ENCODE measurements at places on chromosomes 3 and 15. TPM values are rescaled to one million over a fixed set of nuclear protein-coding genes. Genes with fewer than 3 reads are reported as not detected.
A peak's percentile ranks its signal among the peaks of the same experiment; 100 is the strongest.

The C3orf85 gene
- not detected for polyA plus RNA-seq

GRCh38 chr15:39459548-39459947 lies 121.3 kb upstream of the THBS1 start:
- no peak overlapping the region for H3K27ac ChIP-seq
- peak; percentile 51 for DNase-seq
- H3K4me3 ChIP-seq: no peak overlapping the region
- no peaks in the 10 kb centered on the region for H3K27me3 ChIP-seq

DNA sequence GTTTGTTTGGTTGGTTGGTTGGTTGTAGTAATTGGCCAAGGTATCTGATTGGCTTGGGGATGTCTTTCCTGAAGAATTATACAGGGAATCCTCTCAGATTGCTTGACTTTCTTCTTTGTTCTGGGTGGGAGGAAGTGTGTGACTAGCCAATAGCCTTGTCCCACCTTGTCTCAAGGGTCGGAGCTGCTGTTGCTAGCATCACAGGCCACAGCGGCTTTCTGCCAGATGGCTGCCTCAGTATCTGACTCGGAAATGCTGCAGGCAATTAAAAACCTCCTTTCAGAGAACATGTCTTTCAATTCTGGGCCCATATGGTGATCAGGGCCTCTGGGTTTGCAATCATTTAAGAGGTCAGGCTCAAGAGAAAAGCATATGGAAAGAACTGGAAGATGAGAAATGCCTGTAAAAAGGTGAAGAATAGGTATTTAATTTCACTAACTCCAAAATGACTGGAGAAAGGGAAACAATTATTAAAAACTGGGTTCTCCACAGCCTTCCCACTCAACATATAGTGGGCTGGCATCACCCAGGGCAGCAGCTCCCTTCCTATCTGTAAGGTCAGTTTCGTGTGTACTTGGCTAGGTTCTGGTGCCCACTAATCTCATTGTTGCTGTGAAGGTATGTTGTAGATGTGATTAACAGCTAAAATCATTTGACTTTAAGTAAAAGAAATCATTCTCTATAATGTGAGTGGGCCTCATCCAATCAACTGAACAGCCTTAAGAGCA lies 32.4 kb downstream of the TGFBR2 start:
- peaks cover 2% of the 10 kb centered on the region for H3K4me1 ChIP-seq
- no peak for DNase-seq
- H3K27me3 ChIP-seq: no peaks in the 10 kb centered on the region
- no peaks in the 10 kb centered on the region for H3K36me3 ChIP-seq

- H3K27me3 ChIP-seq: no peaks in the 10 kb centered on the region
- H3K4me3 ChIP-seq: no peak overlapping the region
- no peaks in the 10 kb centered on the region for H3K36me3 ChIP-seq
- no peaks in the 10 kb centered on the region for H3K4me1 ChIP-seq
- no peak overlapping the region for H3K27ac ChIP-seq
Measured at GRCh38 chr15:61474796-61475195, 245.7 kb upstream of the RORA start.

GRCh38 chr15:100934726-100935125 lies 15.6 kb downstream of the LRRK1 start:
- H3K36me3 ChIP-seq: no peaks in the 10 kb centered on the region
- no peak overlapping the region for H3K27ac ChIP-seq
- no peak overlapping the region for H3K4me3 ChIP-seq
- H3K4me1 ChIP-seq: no peaks in the 10 kb centered on the region
- H3K27me3 ChIP-seq: no peaks in the 10 kb centered on the region

Data from fibroblast of lung (primary cell).